ENCODE measurements at places on chromosomes 12 and 14.

DNA sequence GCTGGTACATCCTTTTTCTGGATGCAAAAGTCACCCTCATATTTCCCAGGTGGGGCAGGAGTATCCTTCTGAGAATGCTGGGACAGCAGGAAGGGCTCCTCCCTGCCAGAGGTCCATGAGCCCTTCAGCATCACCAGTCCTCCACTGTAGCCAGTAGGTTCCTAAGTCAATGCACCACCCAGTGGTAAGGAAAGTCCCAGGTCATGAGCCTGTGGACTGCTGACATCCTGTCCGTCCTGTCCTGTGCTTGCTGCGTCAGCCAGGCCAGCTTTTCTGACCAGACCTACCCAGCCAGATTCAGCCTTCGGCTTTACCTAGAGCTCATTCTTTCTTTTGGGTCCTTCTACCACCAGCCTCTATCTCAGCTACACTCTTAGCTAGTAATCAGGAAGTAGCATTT, 23.0 kb upstream of the ACTN1 start:
- DNase-seq: no peak

GRCh38 chr14:22370084-22370847, 218.8 kb downstream of the DAD1 start:
- no peak for DNase-seq

DNA sequence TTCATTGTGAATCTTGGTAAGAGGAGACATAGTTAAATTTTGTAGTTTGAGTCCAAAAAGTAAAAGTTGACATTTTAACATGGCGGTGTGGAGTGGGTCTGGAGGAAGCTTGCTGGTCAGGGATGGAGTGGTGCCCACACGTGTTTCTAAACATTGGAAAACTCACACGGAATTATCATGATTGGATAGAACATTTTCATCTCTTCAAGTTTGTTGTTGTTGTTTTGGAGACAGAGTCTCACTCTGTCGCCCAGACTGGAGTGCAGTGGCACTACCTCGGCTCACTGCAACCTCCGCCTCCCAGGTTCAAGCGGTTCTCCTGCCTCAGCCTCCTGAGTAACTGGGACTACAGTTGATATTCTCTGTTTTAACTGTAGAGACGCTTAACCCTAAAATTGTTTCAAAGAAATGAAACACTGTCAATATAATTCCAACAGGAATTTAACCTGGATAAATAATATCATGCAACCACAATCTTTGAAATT, 502 bp upstream of the MBIP start:
- no peak for DNase-seq

- no peak for DNase-seq
Measured at GRCh38 chr12:47945341-47945728, 18.1 kb upstream of the TMEM106C start.

- DNase-seq: peak; percentile 59
Measured at GRCh38 chr12:42129595-42130204, 15.0 kb downstream of the GXYLT1 start.

- no peak for DNase-seq
Measured at GRCh38 chr12:48986720-48987291, 8.7 kb downstream of the WNT1 start.

GRCh38 chr14:44316647-44317440, 190.2 kb downstream of the FSCB start:
- peak; percentile 32 for DNase-seq

DNA sequence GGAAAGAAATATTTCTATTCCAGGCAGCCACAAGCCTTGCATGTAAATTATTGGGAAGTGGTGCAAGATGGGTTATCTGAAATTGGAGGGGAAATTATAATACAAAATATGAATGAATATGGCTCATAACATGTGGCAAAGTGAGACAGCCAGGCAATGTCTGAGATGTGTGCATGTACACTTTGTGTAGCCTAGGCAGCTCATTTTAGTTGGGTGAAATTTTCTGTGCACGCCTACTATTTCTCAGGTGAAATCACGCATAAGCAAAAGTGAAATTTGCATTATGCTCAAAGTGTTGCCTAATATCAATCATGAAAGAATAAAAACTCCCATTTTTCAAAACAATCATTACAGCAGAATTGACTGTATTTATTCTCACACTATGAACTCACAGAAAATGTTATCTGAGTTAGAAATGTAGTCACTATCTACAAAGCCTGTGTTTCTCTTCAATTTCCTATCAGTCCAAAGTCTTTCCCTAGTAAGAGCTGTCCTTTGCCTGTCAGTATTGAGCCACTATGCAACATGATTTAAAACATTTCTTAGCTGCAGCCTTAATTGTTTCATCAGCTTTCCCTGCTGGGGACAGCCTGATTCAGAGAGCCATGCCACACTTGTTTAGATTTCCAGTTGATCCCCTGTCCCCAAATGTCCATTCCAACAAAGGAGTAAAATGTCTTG, 80.7 kb downstream of the EPS8 start:
- peak; percentile 12 for DNase-seq

GRCh38 chr14:67607646-67608045, 7.6 kb upstream of the PIGH start:
- DNase-seq: no peak

DNA sequence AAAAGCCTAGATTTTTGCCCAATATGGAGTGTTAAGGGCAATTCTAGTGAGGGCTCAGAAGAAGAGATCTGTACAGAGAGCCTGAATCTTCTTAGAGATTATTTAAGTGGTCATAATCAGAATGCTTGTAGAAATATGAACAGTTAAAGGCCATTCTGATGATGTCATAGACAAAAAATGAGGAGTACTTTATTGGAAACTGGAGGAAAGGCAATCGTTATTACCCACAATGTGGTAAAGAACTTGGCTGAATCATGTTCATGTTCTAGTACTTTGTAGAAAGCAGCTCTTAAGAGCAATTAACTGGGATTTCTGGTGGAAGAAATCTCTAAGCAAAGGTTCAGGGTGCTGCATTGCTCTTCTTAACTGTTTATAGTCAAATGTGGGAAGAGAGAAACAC, 36.4 kb upstream of the SYT10 start:
- DNase-seq: no peak

- DNase-seq: no peak
Measured at GRCh38 chr12:38116968-38117367, 199.6 kb upstream of the ALG10B start.
